ENCODE measurements at places on chromosomes 13 and 19. TPM values are rescaled to one million over a fixed set of nuclear protein-coding genes. Genes with fewer than 3 reads are reported as not detected.

The CILP2 gene
- 0.74 TPM for total RNA-seq

The CGB1 gene
- total RNA-seq: not detected

The ARHGEF7 gene
- 109 TPM for total RNA-seq

The RXFP2 gene
- total RNA-seq: not detected

The TPP2 gene
- 54.4 TPM for total RNA-seq

The KLK3 gene
- total RNA-seq: not detected

The CEACAM6 gene
- total RNA-seq: 29.8 TPM

The EXOC3L2 gene
- not detected for total RNA-seq

The ZNF565 gene
- 5.6 TPM for total RNA-seq

The TEKTIP1 gene
- total RNA-seq: 3.4 TPM

The TYK2 gene
- 96.6 TPM for total RNA-seq

The AXL gene
- total RNA-seq: 20.9 TPM

The KIR2DL3 gene
- total RNA-seq: not detected

The SLC27A5 gene
- 9.3 TPM for total RNA-seq

The SIAH3 gene
- total RNA-seq: 0.53 TPM

The MTUS2 gene
- total RNA-seq: 4.1 TPM

The CLDN10 gene
- total RNA-seq: 2.1 TPM

The WDR88 gene
- 0.45 TPM for total RNA-seq

The ZNF829 gene
- total RNA-seq: 3.6 TPM

The ZNF675 gene
- 19.7 TPM for total RNA-seq

The ZNF285 gene
- total RNA-seq: 10.4 TPM

The KLK1 gene
- total RNA-seq: 1.5 TPM

The HOMER3 gene
- total RNA-seq: 38.6 TPM

The SLC10A2 gene
- 1.7 TPM for total RNA-seq

The ZNF177 gene
- 10.6 TPM for total RNA-seq

The SLC7A9 gene
- 3.1 TPM for total RNA-seq

The TMEM255B gene
- 1.9 TPM for total RNA-seq

The CHERP gene
- total RNA-seq: 61.0 TPM

The EPSTI1 gene
- 7.9 TPM for total RNA-seq

The ANKRD24 gene
- 0.48 TPM for total RNA-seq

The CRLF1 gene
- 7.8 TPM for total RNA-seq

The DIAPH3 gene
- 8.6 TPM for total RNA-seq

The NPAS1 gene
- total RNA-seq: 3.6 TPM

The RPS19 gene
- 3,159 TPM for total RNA-seq

The SPTBN4 gene
- 2.6 TPM for total RNA-seq

The ZC3H4 gene
- 71.4 TPM for total RNA-seq

The GSX1 gene
- not detected for total RNA-seq

The ELAVL1 gene
- total RNA-seq: 92.1 TPM

The PSG3 gene
- total RNA-seq: not detected

The NCR1 gene
- total RNA-seq: not detected

The SHD gene
- 4.9 TPM for total RNA-seq

The ZNF253 gene
- 22.6 TPM for total RNA-seq

The KLK14 gene
- total RNA-seq: 0.29 TPM

The IL17D gene
- 1.5 TPM for total RNA-seq
